CD8-positive, alpha-beta memory T cell (primary cell): ENCODE measurements at places on chromosomes 3 and 15.
A peak's percentile ranks its signal among the peaks of the same experiment; 100 is the strongest.

GRCh38 chr3:104279617-104280016 is 1087.1 kb upstream of the ALCAM start:
- no peak for DNase-seq
- no peaks in the 10 kb centered on the region for H3K27me3 ChIP-seq
- H3K4me3 ChIP-seq, result no peak overlapping the region
- no peak overlapping the region for H3K27ac ChIP-seq

DNA sequence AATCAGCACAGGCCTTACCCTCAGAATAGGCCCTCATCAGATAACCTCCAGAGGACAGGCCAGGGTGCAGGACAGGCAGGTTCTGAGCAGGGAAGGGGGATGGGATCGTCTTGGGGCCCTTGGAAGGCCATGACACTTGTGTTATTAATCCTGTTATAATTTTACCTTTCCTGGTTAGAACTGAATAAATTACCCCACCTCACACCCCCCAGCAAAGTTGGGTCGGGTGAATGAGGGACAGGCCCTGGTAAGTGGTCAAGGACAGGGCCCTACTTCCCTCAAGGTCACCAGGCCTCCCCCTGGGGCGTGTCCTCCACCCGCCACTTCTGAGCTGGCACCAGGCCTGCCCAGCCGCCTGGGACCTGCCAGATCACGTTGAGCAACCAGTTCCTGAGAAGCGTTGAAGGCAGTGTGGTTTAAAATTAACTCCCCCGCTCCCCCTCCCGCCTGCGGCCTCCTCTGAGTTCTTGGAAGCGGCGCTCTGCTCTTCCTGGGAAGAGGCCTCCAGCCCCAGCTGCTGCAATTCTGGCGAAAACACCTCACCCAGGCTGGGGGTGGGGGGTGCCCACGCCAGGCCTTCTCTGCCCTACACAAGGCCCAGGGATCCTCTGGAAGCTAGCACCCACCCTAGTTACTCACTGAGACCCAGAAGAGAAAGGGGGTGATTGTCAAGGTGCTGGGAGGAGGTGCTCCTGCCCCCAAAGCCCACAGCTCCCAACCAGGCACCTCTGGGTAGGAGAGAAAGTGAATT is 10.6 kb downstream of the CISH start:
- peaks cover 79% of the 10 kb centered on the region for H3K4me1 ChIP-seq
- H3K27ac ChIP-seq, result peak overlapping the region; percentile 84
- H3K27me3 ChIP-seq, result no peaks in the 10 kb centered on the region
- peaks cover 22% of the 10 kb centered on the region for H3K36me3 ChIP-seq
- H3K4me3 ChIP-seq, result peak overlapping the region; percentile 26

GRCh38 chr3:55643283-55643682 is 156.2 kb upstream of the WNT5A start:
- no peak for DNase-seq
- H3K27ac ChIP-seq, result no peak overlapping the region
- no peaks in the 10 kb centered on the region for H3K4me1 ChIP-seq
- no peak overlapping the region for H3K4me3 ChIP-seq
- no peaks in the 10 kb centered on the region for H3K27me3 ChIP-seq
- no peaks in the 10 kb centered on the region for H3K36me3 ChIP-seq

- H3K4me3 ChIP-seq, result no peak overlapping the region
- H3K4me1 ChIP-seq, result no peaks in the 10 kb centered on the region
- H3K27ac ChIP-seq, result no peak overlapping the region
- H3K36me3 ChIP-seq, result no peaks in the 10 kb centered on the region
- no peaks in the 10 kb centered on the region for H3K27me3 ChIP-seq
- no peak for DNase-seq
Observed at GRCh38 chr15:59904450-59905135, 99.5 kb upstream of the FOXB1 start.
